ENCODE measurements at places on chromosomes 1 and 21.

DNA sequence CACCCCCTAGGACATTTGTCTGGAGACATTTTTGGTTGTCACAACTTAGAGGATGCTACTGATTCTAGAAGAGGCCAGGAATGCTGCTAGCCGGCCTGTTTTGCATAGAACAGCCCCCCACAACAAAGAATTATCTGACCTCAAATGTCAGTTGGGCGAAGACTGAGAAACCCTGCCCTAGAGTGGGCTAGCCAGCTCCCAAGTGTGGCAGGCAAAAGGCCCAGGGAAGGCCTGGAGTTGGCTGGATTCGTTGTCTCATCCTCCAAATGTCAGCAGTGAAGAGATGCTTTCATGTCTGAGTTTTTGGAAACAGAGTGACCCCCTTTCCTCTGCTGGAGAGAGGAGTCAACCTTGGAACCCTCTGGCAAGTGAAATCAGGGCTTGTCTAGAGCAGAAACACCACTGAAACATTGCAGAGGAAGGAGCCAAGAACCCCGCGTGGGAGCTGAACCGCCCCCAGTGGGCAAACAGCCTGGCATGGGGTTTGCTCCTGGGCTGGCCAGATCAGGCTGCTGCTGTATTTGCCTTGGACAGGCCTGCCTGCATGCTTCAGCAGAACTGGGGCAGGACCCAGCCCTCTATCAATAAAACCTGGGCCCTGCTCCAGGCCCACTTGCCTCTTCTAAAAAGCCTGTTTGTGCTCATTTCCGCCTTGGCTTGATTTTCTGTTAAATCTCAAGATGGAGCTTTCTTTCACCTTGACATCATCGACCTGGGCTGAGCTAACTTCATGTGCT lies 32.9 kb downstream of the RASSF5 start:
- no peak for DNase-seq

DNA sequence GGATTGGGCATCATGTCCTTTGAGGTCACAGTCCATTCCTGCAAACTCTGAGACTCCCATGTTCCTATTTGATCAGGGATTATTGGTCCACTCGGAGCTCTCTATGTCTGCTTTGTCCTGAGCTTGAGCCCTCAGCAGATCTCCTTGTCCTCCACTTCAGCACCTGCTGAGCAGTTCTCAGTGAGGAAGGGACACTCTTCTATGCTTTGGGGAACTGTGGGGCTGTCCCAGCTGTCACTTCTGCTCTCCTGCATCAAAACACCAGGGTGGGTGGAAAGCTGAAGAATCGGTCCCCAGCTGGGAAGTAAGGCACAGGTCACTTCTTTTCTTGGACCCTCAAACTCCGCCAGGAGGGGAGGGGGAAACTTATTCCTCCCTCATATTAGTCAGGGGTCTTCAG lies 99.5 kb downstream of the PCP4 start:
- DNase-seq, result no peak

DNA sequence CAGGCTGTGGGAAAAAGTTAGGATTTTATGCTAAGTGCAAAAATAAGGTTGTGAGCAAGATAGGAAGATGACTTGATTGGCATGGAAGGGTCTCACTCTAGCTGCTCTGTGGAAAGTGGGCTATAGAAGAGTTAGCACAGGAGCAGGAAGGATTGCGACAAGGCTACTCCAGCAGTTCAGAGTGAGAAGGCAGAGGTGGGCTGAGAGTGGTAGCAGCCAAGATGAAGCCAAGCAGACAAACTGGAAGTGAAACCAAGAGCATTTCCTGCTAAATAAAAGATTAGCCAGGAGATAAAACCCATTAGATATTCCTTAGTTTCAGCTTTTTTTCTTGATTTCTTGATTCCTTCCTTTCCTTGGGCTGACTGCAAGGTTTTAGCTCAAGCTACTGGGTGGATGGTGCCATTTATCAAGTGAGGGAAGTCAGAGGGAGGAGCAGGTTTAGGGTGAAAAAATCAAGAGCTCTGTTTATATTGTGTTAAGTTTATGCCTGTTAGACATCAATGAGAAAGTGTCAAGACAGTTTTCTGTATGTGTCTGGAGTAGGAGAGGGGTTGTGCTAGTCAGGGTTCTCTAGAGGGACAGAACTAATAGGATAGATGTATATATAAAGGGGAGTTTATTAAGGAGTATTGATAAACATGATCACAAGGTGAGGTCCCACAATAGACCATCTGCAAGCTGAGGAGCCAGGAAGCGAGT lies 33.1 kb upstream of the ZNF644 start:
- no peak for DNase-seq

GRCh38 chr1:11790101-11790879 lies 15.5 kb downstream of the MTHFR start:
- no peak for DNase-seq

GRCh38 chr1:91948501-91949355 lies 473 bp upstream of the BRDT start:
- no peak for DNase-seq

GRCh38 chr1:181259026-181259745 lies 170.7 kb downstream of the IER5 start:
- DNase-seq, result no peak

DNA sequence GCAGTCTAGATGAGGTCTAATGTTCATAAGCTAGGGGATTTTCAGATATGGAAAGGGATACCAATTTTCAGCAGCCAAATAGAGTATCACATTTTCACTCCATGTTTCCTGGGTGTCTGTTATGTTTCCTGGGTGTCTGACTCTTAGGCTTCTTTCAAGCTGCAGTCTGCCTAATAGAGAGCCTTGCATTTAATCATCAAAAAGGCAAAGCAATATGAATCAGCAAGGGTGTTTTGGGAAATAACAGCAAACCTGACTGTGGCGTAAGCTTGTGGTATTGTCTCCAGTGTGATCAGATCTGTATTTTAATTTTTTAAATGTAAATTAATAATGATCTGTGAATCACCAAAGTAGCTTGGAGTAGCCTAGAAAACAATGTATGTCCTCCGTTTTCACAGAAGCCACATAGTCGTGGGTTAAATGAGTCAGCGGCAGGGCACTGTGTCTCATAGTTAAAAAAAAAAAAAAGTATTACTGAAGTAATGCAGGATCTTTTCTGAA lies 10.4 kb downstream of the LGALS8 start:
- no peak for DNase-seq

GRCh38 chr1:180384286-180385005 lies 117.9 kb downstream of the ACBD6 start:
- DNase-seq, result no peak

- no peak for DNase-seq
Observed at GRCh38 chr1:44608141-44608540, 66.1 kb downstream of the TMEM53 start.

DNA sequence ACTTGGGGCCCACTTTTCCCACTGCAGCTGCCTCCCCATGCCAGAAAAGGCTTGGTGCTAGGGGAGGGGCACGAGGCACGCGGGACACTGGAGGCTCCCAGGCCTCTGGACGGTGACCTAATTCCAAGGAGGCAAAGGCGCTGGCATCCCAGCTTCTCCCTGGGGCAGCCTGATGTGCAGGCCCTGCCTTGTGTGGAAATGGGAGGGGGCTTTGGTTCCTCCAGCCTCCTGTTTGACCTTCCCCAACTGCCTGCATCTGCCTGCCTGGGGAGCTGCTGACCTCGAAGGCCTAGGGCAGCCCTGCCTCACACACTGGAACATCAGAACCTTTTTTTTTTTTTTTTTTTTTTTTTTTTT lies 39.9 kb downstream of the KIAA1614 start:
- no peak for DNase-seq

- DNase-seq, result no peak
Observed at GRCh38 chr1:85563139-85563538, 17.4 kb upstream of the CCN1 start.

DNA sequence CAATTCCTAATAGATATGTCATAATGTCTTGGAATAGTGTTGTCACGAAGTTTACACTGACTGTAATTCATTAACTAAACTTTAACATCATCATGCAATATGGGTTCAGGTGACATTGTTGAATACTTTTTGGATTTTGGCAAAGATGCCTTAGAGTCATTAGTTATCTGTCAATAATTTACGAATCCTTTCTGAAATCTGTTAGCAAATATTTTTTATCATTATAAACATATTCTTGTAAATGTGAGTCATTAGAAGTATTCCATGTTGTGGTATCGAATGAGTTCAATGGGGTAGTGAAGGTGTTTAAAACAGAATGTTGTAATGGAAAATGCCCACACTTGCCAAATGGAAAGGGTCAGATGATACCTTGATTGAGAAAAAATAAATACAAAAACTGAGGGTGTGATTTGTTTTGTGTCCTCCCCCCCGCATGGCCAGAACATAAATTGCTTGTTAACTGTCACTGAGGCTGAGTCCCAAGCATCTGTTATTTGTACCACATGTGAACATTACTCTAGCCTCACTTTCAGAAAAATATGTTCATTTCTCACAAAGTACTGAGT lies 5.2 kb upstream of the NR5A2 start:
- no peak for DNase-seq

- no peak for DNase-seq
Observed at GRCh38 chr1:163231385-163231784, 28.7 kb upstream of the RGS5 start.

DNA sequence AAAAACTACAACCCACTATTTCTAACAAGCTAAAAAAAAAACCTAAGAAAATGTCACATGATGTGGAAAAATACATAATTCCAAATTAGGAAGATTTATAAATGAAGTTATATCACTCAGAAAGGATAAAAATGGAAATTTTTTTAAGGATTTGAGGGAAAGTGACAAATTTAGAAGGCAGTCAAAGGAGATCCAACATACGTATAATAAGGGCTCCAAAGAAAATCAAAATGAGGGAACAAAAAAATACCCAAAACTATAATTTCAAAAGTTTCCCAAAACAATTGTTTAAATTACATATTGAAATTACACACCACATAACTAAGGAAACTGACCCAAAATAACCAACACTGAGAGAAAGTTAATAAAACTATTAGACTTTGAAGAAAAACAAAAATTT lies 381.1 kb upstream of the KAZN start:
- DNase-seq, result no peak

GRCh38 chr1:171055966-171056643 lies 34.6 kb upstream of the FMO3 start:
- no peak for DNase-seq

GRCh38 chr1:241800640-241801039 lies 47.4 kb upstream of the EXO1 start:
- DNase-seq, result no peak

DNA sequence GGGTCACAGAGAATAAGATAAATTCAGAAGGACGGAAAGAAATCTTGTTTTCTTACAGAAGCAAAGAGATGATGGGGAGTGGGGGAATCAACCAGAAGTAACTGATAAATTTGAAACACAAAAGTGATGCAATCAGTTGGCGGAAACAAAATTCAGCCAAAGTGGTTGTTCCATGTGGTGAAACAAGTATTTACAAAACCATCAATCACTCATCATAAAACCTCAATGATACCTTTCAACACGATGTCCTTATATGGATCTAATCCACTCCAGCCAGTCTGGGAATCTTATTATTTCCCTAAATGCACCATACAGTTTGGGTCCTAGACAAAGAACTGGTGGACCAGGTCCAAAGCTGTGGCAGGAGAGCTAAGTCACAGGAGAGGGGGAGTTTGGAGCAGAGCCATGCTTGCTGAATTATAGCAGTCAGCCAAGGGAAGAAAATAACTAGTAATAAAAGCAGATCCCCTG lies 303.8 kb upstream of the LRRC7 start:
- DNase-seq, result no peak

DNA sequence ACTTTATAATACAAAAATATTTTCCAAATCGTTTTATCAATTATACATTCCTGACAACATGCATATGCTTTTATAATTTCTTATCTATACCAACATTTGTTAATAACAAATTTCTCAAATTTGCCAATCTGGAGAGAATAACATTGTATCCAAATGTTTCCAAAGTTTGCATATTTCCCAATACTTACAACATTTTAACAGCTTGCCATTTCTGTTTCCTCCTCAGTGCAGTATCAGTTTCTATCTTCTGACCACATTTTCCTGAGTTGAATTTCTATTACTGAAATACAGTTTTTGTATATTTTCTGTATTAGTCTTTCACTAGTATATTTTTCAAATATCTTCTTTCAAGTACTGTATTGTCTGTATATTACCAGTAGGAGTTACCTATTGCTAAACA lies 1594.3 kb downstream of the PLA2G4A start:
- DNase-seq, result no peak

GRCh38 chr1:65330822-65331221 lies 21.5 kb downstream of the DNAJC6 start:
- no peak for DNase-seq

DNA sequence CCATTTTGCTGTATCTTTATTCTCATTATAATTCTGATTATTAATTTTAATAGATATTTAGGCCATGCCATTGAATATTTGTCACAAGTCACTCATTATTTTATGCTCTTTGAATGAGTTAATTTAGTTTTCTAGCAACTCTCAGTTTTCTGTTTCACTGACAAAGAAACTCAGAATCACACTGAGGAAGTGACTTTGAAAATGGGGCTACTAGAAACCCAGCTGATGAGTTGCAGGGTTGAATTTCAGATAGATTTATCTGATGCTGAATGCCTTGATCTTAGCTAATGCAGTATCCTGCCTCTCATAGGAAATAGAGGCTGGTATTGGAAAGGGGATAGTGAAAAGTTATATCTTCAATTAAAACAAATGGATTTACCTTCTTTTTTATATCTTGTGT lies 67.4 kb upstream of the PLA2G4A start:
- DNase-seq, result no peak

DNA sequence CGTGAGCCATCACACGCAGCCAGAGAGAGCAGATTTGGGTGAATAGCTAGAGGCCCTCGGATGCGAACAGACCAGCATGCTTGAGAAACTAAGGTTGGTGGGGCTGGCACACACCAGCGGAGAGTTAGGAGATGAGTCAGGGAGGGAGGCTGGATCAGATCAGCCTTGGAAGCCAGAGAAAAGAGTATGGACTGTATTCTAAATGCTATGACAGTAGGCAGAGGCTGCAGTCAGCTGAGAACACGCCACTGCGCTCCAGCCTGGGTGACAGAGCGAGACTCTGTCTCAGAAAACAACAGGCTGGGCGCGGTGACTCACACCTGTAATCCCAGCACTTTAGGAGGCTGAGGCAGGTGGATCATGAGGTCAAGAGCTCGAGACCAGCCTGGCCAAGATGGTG lies 4.0 kb upstream of the PLEKHM2 start:
- no peak for DNase-seq

GRCh38 chr1:206892351-206892984 lies 4.8 kb upstream of the IL24 start:
- DNase-seq, result no peak

- peak; percentile 38 for DNase-seq
Observed at GRCh38 chr1:34597877-34598514, 156.9 kb upstream of the GJB5 start.

Measured in stimulated activated naive B cell treated with anti-CD40 and anti-IgM and Interleukin-4, amounts not matched to agents 10 μg/mL and 1 μg/mL and 100 μg/mL, for 72 hours (primary cell).